Hippocampal formation (tissue), 2 donors: ENCODE measurements at places on chromosomes 2 and 18.

DNA sequence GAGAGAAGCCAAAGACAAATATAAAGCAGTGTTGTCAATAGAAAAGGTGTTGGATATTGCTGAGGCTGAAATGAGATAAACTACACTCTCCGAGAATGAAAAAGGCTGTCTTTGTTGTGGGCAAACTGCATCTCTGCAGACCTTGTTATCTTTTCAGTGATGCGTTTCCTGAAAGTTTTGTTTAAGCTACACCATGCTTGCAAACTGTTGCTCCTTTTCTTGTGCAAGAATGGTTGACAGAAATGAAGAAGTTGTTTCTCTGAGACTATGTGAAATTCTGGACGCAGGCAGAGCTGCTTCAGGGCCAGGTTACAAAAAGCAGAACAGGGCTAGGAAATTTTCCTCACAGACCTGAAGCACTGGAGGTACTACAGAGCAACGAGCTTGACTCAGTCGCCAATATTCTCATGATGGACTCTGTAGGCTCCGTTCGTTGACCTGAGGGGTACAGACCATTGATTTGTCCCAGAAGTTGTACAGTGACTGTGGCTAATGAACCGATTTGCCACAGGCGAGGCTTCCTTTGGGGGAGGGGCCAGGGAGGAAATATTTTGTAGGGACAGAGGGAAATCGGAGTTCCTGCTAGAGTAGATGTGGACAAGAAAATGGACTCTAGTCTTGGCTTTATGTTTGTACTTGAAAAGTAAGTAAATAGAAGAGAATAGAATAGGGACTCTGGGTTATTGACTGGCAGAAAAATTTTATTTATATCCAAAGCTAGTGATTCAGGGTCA is 3.5 kb upstream of the ATL2 start:
- no peak for DNase-seq

GRCh38 chr2:22904126-22904684 is 480.8 kb upstream of the KLHL29 start:
- DNase-seq: no peak

- no peak for DNase-seq
Measured at GRCh38 chr2:107020392-107020791, 134.4 kb upstream of the ST6GAL2 start.

DNA sequence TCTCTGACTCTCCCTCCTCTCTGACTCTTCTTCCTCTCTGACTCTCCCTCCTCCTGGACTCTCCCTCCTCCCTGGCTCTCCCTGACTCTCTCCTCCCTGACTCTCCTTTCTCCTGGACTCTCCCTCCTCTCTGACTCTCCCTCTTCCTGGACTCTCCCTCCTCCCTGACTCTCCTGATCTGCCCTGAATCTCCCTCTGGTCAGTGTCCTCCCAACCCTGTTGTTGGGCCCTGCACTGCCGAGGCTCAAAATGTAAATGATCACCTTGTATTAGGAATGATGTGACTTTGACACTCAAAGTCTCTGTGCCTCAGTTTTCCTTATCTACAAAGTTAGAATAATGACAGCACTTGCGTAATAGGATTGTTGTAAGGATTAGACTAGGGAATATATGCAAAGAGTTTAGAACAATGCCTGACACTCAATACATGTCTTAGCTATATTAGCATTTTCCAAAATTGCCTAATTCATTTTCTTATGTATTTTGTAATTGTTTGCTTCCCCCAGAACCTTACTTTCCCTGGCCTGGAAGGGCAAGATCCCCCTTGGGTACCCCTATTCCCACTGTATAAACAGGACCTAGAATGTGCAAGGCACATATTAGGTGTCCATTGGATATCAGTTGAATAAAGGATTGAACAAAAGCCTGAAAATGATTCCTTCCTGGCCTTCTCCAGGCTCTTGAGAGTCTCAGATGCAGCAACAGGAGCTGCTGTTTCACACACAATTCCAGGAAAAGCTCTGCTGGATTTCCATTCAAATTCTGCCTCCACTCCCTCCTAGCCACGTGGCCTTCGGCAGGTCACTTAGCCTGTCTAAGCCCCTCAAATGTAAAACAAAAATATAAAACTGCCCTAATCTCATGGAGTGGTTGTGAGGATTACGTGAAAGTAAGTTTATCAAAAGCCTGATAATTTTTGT is 170.1 kb downstream of the INHBB start:
- DNase-seq: no peak

DNA sequence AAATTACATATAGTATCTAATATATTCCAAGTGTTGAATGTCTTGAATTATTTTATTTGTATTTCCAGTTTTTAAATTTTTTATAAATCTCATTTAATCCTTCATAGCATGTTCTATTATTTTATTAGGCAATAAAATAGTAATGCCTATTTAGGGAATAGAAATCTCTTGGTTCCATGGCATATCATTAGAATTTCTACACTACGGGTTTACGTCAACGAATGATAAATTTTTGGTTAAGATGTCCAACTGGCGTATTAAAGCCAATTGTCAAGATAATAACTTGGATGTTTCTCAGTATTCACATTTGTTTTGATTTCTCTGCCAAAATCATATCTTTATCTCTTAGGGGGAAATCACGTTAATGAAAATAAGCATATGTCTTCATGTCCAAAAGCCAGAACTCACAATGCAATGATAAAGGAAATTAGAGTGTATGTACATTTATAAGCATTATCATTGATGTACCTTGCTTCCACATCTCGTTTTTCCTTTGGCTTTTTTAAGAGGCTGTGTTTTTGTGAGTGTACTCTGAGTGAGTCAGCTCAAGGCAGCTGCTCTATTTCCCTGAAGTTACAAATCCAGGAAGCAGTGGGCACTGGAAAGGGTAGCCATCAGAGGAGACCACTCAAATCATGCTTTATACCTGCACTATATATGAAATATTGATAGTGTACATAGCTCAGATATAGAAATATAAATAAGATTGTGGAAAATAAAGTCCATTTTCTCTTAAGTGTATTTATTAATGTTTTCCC is 115.8 kb upstream of the PDE1A start:
- DNase-seq: no peak

DNA sequence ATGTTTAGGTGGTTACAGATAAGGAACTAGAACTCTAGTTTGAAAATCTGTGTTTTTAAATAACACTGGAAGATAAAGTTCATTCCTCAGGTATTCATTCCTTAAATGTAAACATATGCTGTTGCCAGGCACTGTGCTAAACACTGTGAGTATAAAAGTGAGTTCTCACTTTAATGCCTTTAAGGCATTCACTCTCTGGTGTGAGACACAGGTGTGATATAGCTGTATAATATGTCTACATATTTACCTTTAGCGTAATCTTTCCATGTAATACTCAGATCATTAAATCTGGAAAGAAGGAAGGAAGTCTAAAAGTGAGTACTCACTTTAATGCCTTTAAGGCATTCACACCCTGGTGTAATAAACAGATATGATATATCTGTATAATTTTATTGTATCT is 472.6 kb downstream of the PARD3B start:
- DNase-seq: no peak

- DNase-seq: no peak
Measured at GRCh38 chr2:120476141-120476540, 130.2 kb downstream of the INHBB start.

- no peak for DNase-seq
Measured at GRCh38 chr2:181602017-181602416, 54.9 kb downstream of the CERKL start.

- no peak for DNase-seq
Measured at GRCh38 chr2:15826273-15826717, 114.1 kb upstream of the MYCN start.

DNA sequence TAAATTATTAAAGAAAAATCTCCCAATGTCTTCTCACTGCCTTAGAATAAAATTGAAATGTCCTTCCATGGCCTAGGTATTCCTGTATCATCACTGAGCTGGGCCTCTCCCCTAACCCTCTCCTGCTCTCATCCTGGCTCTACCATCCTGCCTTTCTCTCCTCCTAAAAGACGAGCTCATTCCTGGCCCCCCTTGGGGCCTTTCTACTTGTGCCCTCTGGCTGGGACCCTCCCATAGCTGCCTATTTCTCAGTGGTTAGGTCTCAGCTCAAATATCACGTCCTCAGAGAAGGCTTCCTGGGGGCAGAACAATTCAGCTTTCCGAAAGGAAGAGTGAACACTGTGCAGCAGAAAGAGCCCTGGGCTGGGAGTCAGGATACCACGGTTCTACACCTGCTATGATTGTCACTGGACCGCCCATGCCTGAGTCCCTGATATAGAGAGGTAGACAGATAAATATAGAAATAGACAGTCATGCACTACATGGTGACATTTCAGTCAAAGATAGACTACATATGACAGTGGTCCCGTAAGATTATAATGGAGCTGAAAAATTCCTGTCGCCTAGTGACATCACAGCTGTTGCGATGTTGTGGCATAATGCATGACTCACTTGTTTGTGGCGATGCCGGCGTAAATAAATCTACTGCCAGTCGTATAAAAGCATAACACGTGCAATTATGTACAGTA is 9.4 kb downstream of the DNPEP start:
- DNase-seq: no peak

- no peak for DNase-seq
Measured at GRCh38 chr2:120344976-120345581, 857 bp upstream of the INHBB start.

DNA sequence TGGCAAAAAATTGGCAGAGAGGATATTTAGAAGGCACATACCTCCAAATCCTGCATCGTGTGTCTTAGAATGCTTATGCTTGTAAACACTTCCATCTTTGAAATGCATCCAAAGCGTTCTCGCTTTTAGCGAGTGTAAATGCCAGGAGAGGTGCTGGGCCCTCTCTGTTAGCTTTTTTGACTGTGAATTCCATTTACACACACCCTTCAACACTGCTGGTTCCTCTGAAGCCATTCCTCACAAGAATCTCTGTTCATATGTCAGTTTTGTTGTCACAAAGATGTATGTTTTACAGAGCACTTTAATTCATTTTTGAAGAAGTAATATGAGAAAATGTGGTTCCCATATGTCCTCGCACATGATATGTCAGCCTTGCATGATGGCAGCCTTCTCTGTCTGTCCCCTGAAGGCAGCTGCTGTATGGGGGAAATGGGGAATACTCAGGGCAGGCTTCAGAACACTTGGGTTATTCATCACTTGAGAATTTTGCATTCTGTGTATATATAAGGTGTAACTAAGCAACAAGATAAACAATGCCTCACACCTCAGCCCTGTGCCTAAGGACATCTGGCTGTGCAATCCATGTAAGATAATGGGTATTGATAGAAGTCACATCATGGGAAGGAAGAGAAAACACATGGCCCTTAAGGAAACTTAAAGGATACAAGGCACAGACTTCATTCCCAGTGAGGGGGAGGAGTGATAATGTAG is 52.3 kb downstream of the RAB27B start:
- no peak for DNase-seq

DNA sequence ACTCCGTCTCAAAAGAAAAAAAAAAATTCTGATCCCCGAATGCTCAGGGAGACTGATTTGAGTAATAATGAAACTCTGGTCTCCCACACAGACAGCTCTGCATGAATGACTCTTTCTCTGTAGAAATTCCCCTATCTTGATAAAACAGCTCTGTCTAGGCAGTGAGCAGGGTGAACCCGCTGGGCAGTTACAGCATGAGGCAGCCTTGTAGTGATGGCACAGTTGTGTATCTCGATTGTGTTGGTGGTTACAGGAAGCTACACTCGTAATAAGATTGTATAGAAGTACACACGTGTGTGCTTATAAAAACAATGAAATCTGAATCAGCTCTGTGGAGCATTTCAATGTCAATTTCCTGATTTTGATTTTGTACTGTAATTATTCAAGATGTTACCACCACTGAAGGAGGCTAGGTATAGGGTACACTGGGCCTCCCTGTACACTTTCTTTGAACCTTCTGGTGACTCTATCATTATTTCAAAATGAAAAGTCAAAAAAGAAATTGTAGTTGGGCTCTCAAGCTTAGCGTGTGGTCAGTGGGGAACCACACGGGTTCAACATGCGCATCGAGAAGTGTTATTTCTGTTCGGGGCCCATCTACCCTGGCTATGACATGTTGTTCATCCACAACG is 34.9 kb upstream of the ATP8B1 start:
- no peak for DNase-seq

DNA sequence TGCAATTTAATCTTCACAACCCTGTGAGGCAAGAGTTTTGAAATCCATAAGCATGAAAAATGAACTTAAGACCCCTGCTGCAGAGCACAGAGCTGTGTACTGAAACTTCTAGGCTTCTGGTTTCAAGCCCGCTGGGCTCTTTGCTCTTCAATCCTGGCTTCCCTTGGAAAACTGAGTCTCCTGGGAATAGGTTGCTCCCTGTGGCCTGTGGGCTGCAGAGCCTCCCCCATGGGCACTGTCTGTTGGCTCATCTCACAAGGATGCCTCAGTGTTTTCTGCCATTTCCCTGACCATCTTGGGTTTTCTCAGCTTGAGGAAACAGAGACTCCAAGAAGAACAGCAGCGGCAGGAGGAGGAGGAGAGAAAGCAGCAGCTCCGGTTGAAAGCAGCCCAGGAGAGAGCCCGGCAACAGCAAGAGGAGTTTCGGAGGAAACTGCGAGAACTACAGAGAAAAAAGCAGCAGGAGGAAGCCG is 44.5 kb downstream of the SUMO1 start:
- DNase-seq: no peak

GRCh38 chr2:234818937-234819336 is 132.9 kb upstream of the SH3BP4 start:
- DNase-seq: no peak

DNA sequence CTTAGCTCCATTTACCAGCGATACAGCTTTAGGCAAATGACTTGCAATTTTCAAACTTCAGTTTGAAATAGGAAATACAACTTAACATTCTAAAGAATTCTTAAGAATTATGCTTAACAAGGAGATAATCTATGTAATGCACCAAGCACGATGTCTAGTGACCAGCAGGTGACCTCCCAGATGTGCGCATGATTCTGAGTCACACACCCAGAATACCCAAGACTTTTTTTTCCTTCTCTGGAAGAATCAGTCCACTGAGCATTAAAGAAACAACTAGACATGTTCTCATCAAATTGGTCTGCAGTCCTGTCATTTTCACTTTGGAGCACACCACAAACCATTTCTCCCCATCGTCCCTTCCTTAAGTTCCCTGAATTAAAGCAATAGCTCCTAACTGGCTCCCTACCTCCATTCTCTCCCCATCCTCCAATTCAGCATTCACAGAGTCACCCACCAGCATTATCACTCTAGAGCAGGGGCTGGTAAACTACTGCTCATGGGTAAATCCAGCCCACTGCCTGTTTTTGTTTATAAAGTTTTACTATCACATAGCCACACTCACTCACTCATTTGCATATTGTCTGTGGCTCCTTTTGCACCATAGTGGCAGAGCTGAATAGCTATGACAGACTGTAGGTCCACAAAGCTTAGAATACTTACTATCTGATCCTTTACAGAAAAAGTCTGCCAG is 13.2 kb downstream of the EVA1A start:
- no peak for DNase-seq
